T47D (cell line): ENCODE measurements at places on chromosomes 5 and 9.

DNA sequence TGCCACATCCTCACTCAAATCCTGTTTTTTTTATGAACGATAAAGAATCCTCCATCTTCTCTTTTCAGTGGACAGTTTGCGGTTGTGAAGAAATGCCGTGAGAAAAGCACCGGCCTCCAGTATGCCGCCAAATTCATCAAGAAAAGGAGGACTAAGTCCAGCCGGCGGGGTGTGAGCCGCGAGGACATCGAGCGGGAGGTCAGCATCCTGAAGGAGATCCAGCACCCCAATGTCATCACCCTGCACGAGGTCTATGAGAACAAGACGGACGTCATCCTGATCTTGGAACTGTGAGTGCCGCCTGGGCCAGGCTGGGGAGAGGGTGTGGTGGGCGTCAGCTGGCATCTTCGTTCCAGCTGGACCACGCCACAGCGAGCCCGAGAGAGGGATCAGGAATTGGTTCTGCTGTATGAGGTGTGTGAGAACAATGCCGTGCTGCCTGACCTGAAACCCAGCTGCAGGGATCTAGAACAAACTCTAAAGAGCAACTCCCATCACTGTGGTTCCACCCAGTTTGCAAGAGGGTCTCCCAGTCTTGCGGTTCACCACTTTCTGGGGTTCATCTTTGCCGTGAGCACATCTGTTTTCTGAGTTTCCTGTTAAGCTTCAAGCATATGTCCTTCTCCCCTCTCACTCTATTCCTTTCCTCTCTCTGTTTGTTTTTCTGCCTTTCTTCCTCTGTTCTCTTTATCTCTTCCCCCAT, 107.4 kb downstream of the DAPK1 start:
- DNase-seq, result no peak

DNA sequence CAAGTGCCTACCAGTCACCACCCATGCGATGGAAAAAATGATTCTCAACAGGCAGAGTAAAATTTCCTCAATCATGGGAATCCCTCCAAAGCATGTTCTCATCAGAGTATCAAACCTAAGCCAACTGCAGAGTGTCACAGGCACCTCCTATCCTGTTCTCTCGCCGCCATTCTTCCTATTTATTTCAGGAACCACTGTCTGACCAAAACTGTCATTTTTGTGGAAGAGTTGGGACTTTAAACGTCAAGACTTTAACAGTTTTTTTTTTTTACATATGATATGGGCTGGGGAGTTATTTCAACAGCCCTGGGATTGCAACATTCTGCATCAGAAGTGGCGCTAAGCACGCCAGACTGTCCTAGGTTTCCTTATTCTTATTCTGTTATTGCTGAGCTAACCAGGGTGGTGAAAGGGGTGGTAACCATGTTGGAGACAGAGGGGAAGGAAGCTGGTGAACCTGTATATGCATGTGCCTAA, 29.5 kb downstream of the PFDN1 start:
- no peak for DNase-seq

DNA sequence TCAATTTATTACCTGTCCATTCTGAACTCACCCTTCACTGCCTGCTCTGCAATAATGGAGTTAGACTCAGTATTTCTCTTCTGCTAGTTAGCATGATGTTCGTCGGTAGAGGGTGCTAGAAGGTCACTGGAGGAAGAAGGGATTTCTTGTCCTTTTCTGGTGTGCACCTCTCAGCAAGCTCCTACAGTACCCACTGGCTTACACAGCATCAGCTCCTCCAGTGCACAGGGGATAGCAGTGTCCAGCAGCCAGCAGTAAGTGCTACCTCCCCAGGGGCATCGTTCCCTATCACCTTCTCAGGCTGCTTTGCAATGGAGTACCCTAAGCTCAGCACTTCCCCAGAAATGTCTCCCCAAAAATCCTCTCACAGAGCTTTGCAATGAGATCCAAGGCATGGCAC, 45.9 kb upstream of the APC start:
- peak; percentile 86 for DNase-seq

- DNase-seq, result no peak
Observed at GRCh38 chr5:171580502-171581265, 161.2 kb downstream of the FGF18 start.

DNA sequence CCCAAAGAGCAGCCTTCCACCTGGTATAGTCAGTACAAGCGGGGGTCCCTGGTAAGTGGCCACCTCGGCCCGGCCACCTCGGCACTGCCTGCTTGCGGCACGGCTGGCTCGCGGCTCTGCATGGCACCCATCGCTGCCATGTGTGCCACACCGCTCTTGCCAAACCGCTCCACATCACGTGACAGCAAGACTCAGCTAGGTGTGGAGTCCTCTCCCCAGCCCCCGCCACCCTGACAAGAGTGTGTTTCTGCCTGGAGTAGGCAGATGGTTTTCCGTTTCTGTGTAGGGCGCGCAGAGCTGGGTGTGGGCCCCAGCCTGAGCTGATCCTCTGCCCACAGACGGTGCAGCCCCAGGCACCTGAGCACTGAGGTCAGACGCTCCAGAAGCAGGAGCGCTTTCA, 50.5 kb upstream of the FCN2 start:
- DNase-seq, result no peak

DNA sequence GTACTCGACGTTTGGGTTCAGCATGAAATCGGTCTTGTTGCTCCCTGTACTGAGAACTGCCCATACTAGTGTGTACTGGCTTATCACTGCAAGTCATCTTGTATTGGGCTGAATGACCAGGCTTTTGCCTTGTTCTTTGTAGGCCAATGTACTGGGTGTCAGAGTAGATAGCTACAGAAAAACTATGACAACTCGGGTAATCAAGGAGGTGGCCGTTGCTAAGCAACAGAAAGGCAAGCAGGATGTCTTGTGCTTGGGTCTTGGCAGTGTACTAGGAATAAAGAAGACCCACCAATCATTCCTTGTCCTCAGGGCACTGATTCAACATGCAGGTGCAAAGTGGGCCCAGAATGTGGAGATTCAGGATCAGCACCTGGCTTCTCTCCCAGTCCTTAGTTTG, 11.9 kb upstream of the SHISAL2B start:
- no peak for DNase-seq

- DNase-seq, result no peak
Observed at GRCh38 chr5:148651528-148651927, 2.8 kb downstream of the HTR4 start.

- peak; percentile 54 for DNase-seq
Observed at GRCh38 chr5:141050622-141051520, at the start of gene PCDHB1. Gene PCDHB1 (plus strand): TSS chr5:141051374. CDS start chr5:141051471, 97 bp downstream.

GRCh38 chr9:128298535-128299482, 22.7 kb downstream of the SWI5 start:
- DNase-seq, result peak; percentile 94

- no peak for DNase-seq
Observed at GRCh38 chr9:12133416-12133815, 559.8 kb upstream of the TYRP1 start.

DNA sequence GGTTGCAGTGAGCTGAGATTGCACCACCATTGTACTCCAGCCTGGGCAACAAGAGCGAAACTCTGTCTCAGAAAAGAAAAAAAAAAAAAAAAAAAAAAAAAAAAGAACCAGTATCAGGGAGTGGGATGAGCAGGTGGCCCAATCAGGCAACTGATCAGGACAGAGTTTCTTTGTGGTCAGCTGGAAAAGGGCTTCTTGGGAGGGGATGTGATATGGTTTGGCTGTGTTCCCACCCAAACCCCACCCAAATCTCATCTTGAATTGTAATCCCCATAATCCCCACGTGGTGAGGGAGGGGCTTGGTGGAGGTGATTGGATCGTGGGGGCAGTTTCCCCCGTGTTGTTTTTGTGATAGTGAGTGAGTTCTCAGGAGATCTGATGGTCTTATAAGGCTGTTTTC, 4.7 kb upstream of the GCNT1 start:
- DNase-seq, result no peak

DNA sequence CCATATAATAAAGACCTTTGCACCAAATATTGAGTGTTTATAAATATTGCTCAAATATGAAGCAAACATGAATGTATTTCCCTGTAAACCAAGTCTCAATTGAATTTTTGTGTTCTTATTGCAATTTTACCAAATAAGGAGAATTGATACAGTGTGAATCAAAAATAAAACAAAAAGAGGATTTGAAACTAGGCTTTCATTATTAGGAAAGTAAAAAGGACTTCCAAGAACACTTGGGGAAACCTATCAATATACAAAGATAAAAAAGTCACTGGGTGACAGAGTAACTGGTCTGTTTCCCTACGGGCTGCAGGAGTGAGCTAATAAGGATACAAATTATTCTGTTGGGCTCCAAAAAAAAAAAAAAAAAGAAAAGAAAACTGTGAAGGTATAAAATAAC, 44.8 kb upstream of the SNX2 start:
- no peak for DNase-seq

DNA sequence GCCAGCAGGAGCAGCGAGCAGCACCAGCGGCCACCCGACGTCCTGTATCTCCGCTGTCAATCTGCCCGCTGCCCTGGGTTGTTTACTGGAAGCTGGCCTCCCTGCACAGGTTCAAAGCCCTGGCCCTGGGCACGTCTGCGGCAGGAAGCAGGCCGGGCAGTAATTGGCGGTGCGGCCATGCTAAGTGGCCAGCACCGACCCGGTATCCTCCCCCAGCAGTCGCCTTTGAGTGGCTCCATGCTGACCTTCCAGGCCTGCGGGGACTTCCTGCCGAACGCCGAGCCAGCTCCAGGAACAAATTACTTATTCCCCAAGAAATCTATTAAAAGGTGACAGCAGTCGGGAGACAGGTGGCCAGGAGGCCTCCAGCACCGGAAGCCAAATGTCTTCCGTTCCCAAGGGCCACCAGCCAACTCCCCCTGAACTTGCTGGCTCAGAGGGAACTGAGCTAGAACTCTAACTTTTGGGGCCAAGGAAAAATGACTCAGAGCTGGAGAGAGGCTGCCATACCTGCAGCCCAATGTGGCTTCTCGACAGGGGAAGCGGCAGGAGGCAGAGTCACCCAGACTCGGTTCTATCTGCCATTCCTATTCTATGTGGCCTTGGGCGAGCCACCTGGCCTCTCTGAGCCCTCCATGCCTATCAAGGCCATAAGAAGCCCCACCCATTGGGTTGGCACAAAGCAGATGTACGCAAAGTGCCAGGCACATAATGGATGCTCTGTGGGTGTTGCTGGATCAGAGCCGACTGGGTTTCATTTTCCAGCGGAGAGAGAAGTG, 13.7 kb upstream of the PSMB7 start:
- no peak for DNase-seq

DNA sequence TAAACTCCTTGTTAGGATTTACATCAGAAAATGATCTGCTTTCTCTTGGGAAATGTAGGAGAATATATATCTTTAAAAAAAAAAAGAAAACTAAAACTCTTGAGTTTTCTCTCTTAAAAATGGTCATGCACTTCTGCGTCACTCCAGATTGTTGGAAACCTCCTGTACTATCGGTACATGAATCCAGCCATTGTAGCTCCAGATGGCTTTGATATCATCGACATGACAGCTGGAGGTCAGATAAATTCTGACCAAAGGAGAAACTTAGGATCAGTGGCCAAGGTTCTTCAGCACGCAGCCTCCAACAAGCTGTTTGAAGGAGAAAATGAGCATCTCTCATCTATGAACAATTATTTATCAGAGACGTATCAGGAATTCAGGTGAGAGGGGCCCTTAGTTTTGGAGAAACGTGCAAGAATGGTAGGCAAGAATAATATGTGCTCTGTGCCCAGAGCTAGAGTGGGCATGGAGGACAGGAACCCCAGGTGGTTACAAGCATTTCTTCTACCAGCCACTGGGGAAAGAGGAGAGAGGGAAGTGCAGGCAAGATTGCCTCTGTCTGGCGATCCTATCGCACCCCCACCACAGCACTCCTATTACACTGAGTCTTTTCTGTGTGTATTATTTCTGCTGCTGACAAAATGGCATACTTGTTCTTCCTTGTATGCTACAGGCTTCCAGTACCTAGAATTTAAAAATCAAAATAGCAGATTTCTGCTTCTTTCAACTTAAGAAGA, 41.4 kb upstream of the F2R start:
- DNase-seq, result no peak

GRCh38 chr5:143118222-143118621, 285.3 kb downstream of the NR3C1 start:
- DNase-seq, result no peak

DNA sequence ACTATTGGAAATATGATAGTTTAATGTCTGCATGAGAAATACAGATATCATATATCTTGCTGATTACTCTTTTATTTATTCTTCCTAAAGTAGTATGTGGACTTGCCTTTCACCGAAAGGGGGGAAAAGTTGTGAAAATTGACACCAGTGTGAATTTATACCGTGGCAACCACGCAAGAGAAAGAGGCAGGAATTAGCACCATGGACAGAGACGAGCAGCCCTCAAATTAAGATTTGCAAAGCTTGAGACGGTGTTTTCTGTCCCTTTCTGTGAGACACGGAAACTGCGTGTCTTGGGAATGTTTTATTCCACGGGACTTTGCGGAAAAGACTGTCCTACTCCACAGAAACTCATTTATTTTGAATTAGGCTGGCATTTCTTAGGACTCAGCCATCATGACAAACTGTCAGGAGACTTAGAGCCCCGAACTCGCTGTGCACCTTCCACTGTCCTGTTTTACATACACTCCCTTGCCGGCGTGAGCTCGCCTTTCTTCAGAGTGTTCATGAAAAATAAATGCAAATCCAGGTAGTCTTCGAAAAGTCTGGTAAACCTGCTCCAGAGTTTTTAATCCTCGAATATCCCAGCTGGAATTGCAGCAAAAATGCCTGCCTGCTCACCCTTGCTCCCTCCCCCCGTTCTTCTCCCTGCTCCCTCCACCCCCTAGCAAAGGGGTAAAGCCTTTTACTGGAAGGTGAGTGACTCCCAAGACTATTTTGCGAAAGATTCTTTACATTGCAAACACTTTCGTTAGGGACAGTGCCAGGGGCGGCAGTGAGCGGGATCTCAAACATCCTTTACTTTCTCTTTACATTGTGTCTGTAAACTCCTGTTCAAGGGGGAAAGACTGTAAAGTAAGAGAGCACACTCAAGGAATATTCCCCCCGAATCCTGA, 3.8 kb upstream of the ELAVL2 start:
- DNase-seq, result peak; percentile 71

DNA sequence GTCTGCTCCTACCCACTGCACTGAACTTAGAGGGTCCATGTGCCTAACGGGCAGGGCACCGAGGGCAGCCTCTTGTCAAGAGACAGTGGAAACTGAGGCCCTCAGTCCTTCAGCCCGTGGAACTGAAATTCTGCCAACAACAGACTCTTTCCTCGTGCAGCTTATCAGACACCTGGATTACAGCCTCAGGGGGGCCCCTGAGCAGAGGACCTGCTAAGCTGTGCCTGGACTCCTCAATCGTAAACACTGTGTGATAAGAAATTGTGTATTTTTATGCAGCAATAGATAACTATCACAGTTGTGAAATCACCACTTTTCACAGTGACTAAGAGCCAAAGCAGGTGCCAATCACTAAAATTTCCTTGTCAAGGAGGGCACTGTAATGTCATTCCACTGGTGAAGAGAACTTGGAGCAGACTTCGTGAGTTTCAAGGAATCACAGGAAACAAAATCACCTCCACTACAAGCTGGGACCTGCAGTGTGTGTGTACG, 33.4 kb upstream of the CTSV start:
- DNase-seq, result no peak

- DNase-seq, result no peak
Observed at GRCh38 chr9:101625876-101626275, 31.1 kb upstream of the PPP3R2 start.
